ENCODE measurements at places on chromosomes 3 and 15. TPM values are rescaled to one million over a fixed set of nuclear protein-coding genes. Genes with fewer than 3 reads are reported as not detected.

Gene NAALADL2
- 76.0 TPM for total RNA-seq

Gene CADPS
- total RNA-seq = 13.3 TPM

Gene CAMK1
- 25.4 TPM for total RNA-seq

Gene TUSC7
- total RNA-seq = not detected

Gene BBX
- total RNA-seq = 83.4 TPM
